ENCODE measurements at places on chromosomes 12 and 14. TPM values are rescaled to one million over a fixed set of nuclear protein-coding genes. Genes with fewer than 3 reads are reported as not detected.

DNA sequence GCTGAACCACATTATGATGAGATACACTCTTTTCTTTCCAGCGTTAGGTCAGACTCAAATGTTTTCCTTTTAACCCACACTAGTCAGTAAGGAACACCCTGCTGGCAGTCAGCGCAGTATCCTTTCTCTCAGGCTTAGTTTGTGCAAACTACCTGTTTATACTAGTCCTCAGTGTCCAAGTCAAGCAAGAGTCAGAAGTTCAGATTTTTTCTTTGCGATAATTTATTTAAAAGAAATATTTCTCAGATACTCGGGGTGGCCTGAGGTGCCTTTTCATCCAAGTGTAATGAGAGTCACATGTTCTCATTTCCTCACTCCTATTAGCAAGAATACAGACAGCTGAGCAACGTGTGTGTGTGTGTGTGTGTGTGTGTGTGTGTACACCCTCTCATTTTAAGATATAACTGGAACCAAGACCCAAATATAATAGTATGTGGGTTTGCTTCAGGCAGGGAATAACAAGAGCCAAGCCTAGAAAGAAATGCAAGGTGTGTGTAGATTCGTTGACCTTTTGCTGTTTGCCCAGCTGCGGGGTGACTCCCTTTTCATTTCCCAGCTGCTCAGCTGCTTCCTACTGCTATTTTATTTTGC is 182.7 kb downstream of the KICS2 start:
- DNase-seq, result no peak

DNA sequence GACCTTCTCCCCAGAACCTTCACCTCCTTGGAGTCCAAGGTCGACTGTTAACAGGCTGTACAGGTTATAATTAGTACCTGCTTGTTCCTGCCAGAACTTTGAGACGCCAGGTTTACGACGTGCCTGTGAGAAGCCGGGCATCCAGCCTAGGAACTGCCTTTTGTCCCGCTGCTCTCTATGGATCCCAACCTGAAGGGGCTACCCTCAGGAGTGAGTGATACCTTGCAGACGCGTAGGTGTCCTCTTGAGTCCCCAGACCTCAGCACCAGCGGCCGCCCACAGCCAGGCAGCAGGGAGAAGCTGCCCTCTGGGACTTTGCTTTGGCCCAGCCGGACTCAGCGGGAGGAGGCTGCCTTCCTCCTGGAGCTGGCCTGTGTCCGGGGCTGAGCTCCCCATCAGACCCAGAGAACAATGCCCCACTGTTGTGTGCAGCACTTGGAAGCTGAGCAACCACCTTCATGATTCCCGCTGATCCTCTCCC is 16.2 kb downstream of the SYNE3 start:
- no peak for DNase-seq

The CYP46A1 gene
- 8.1 TPM for total RNA-seq

DNA sequence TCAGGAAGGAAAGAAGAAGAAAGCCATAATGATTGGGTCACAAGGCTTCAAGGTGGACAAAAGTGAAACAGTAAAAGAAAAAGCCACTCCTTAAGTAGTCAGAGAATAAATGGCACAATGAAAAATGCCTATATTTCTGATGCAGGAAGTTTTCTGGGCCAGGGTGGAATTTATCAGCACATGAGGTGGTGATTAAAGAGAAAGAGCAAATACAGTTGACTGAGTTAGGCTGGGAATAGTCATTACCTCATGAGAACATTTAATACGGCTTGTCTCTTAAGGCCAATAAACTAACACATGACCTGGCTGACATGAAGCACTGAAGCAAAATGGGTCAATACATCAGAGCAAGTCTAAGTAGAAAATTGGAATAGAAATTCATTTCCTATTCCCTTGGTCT is 499.7 kb downstream of the TMTC2 start:
- DNase-seq, result no peak

DNA sequence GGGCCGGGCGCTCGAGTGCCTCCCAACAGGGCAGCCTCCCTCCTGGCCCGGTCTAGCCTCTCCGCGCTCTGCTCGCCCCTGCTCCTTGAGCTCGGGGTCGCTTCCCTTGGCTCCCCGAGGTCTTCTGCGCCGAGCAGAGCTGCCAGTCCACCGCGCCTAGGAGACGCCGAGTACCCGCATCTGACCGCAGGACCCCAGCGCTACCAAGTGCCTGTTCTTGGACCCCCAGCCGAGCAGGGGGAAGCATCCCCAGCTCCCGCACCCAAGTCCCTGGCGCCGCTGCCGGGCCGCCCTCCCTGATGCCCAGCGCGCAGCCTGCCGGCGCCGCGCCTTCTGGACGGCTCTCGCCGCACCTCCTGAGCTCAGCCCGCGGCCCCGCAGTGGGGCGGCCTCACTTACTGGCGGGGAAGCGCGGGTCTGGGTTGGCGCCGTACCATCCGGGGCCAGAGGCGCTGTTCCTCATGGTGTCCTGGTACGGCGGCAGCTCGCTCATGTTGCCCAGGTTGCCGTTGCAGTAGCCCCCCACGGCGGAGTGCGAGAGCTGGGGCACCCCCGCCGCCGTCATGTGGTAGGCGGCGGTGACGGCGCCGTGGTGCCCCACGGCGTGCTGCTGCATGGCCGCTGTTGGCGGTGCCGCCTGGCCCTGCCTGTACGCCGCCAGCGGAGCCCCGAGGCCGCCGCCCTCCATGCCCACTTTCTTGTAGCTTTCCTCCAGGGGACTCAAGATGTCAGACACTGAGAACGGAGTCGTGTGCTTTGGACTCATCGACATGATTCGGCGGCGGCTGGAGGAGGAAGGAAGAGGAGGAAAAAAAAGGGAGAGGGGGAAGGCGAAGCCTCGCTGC is 1.2 kb downstream of the NKX2-1 start:
- no peak for DNase-seq

DNA sequence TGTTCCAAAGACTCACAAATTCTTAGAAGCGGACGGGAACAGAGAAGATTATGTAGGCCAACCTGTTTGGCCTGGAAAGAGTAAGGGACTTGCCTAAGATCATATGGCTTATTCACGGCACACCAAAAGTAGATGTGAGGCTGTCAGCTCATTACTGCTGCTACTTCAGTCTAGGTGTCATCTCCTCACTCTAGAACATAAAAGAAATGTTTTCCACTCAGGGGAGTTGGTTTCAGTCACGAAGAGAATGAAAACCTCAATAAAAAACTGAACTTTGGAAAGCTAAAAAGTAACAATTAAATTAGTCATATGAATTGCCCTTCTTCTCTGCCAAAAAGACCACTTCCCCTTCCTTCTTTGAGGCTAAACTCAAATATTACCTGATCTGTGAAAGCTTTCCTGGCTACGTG is 658 bp upstream of the CEP128 start:
- DNase-seq, result no peak

DNA sequence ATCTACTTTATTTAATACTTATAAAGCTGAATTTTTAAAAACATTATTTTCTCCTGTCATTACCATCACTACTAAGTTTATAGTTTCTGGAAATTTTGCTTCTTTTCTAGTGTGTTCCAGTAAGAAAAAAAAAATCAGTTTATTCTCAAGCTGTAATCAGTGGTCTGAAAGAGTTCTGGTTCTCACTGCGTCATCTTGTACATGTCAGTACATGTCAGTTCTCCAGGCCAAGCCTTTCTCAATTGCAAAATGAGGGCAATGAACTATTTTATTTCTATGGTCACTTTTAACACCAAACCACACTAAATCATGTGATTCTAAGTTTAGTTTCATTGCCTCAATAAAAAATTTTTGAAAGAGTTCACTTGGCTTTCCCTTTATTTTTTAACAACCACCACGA is 468.9 kb upstream of the LRFN5 start:
- no peak for DNase-seq

DNA sequence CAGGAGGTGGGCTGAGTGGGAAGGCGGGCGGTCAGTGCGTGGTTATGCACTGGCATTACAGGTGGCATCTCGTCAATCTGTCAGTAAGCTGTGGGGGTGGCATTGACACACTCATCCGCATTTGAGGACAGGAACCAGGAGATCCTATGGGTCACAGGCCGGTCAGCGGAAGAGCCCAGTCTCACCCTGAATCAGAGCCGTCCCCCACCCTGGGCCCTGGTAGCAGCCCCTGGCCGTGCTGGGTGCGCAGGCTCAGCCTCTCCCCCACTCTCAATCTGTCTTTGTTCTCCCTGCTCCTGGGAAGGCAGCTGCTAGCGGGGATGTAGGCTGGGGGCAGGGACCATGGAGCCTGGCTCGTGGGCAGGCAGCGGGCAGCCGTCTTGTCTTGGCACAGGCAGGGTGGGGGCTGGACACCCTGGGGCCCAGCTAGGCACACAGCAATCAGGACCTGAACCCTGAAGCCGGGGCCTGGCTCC is 5.1 kb downstream of the INF2 start:
- peak; percentile 54 for DNase-seq

The PTPRB gene
- 26.6 TPM for total RNA-seq
